Hematopoietic multipotent progenitor cell treated with erythropoietin and hydrocortisone succinate and interleukin-3 and kit ligand, for 4 days (in vitro differentiated cells): ENCODE measurements at places on chromosomes 7 and 10.
A peak's percentile ranks its signal among the peaks of the same experiment; 100 is the strongest.

GRCh38 chr10:116026315-116026714 is 246.7 kb downstream of the GFRA1 start:
- DNase-seq, result no peak

- no peak for DNase-seq
These were observed 197.5 kb downstream of the C7orf25 start for GRCh38 chr7:42714356-42714755.

GRCh38 chr10:45608052-45608451 is 64.5 kb downstream of the ZFAND4 start:
- no peak for DNase-seq

- DNase-seq, result peak; percentile 19
These were observed 34.9 kb upstream of the STEAP1 start for GRCh38 chr7:90119178-90119971.

DNA sequence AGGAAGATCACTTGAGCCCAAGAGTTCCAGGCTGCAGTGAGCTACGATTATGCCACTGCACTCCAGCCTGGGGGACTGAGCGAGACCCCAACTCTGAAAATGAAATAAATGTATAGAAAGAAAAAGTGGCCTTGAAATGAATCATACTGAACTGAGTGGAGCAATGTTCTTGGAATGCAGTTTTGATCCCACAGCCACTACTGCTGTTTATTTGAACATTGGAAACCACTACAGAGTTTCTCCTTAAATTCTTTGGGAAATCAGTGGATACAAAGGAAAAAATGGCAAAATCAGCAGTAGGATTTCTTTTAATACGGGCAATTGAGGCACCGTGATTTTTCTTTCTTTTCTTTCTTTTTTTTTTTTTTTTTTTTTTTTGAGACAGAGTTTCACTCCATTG is 637.4 kb downstream of the GALNT17 start:
- DNase-seq, result no peak

DNA sequence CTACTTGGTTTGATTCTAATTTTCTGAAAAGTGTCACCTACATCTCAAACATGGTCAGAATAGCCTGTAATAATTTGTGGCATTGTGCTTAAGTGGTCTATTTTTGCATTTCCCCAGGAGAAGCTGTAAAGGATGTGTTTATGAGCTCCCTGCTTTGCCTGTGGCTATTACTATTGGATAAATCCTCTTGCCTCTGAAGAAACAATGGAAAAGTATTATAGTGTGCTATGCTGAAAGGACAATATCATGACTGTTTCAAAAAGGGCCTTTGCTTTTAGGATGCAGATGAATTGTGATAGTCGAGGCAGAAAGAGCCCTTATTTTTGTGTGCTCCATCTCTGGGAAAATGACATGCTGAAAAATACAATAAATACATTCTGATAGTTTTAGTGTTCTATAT is 94.1 kb upstream of the ARMC3 start:
- no peak for DNase-seq

- no peak for DNase-seq
These were observed 399.7 kb upstream of the MKI67 start for GRCh38 chr10:128525936-128526335.

- DNase-seq, result no peak
These were observed 1080.9 kb downstream of the SORCS1 start for GRCh38 chr10:106083572-106083971.

DNA sequence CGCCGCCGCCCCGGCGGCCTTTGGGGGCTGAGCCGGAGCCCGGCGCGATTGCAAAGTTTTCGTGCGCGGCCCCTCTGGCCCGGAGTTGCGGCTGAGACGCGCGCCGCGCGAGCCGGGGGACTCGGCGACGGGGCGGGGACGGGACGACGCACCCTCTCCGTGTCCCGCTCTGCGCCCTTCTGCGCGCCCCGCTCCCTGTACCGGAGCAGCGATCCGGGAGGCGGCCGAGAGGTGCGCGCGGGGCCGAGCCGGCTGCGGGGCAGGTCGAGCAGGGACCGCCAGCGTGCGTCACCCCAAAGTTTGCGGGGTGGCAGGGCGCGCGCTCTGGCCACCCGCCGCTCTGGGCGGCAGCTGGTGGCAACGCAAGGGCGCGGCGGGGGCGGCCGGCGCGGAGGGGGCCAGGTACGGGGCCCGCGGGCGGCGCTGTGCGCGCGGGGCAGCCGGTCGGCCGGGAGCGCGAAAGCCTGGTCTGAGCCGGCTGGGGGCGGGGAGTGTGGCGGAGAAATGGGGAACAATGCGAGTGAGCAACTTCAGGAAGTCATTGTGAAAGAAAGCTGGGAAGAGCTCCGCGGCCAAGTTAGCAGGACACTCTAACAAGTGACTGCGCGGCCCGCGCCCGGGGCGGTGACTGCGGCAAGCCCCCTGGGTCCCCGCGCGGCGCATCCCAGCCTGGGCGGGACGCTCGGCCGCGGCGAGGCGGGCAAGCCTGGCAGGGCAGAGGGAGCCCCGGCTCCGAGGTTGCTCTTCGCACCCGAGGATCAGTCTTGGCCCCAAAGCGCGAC is at the start of gene IKZF1:
TSS of gene IKZF1 (plus strand) at position 588 of the 782 bp plus-strand sequence. CDS start 14,346 bp downstream, outside the sequence.
- DNase-seq, result peak; percentile 95

DNA sequence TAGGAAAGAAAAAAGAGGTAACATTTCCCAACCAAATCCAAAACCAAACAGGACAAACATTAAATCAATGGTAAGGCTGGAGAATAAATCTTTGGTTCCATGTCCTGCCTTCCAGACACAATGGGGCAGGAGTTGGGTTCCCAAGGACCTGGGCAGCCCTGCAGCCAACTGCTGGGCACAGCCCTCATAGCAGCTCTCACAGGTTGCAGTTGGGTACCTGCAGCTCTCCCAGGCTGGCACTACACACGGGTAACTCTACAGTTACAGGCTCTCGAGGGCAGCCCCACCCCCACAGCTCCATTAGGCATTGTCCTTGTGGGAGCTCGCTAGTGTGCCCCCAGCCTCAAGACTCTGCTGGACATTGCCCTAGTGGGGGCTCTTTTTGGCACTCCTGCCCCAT is 7.5 kb downstream of the GRB10 start:
- no peak for DNase-seq

DNA sequence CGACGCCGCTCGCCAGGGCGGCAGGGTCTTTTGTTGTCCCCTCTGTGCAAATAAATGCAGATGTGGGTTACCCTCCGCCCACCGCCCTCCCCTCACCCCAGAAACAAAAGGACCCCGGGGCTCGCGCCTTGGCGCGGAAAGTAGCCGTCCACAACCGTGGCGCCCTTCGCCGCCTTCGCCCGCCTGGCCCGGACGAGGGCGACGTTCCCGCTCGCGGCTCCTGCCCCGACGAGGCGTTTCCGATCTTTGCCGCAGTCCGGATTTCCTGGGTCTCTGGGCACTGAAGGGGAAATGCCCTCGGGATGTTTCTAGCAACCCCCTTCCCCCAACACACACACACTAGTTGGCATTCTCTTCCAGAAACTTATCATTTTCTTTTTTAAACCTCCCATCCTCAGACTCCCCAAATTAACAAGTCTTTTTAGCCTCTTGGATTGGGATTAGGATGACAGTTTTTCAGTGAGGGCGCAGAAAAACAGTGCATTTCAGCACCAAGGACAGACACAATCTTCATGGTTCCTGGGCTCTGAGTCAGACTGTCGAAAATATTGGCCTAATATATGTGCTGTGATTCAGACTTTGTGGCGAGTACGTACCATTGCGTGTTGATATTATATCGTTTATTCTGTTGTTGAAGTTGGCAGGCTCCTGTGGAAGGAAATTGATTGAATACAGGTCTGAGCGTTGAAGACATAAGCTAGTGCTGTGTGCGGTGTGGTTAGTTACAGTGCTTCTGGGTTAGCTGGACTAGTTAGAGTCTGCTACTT is 771 bp downstream of the PHYHIPL start:
- peak; percentile 36 for DNase-seq

- DNase-seq, result no peak
These were observed 132.2 kb downstream of the USP6NL start for GRCh38 chr10:11479300-11479699.

GRCh38 chr10:67772894-67773511 is 65.0 kb downstream of the DNAJC12 start:
- DNase-seq, result peak; percentile 82

GRCh38 chr10:34585422-34586112 is 229.5 kb downstream of the PARD3 start:
- no peak for DNase-seq

GRCh38 chr7:54783952-54784351 is 24.9 kb upstream of the SEC61G start:
- DNase-seq, result no peak

DNA sequence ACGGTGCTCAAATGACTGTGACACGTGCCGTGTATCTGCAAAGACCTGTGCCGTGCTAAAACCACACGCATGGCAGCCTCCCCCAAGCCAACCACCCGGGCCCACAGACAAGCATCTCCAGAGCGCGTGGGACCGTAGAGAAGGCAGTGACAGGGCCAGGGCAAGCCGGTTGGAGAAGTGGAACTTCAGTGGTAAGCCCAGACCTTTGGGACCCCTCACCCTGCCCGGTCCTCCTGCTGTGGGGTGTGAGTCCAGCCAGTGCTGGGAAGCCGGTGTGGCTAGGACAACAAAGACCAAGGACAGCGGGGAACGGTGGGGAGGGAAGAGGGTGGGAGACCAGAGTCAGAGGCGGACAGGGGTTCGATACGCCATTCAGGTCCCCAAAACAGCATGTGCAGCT is 476.2 kb downstream of the DNAJB6 start:
- DNase-seq, result no peak

DNA sequence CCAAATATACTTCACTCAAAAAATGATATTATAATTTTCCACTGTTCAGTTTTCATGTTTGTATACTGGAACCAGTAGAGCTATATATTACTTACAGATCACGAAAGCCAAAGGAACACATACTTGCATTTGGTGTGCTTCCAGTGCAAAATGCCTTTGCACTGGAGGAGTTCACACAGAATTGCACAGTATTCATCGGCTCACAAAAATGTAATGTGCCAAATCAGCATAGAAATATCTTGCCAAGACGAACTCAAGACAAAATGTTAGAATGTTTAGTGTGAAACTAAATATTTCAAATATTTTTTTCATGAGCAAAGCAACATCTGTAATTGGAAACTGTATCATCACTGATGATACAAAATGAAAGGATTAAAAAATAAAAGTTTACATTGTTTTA is 646.2 kb upstream of the SEMA3D start:
- DNase-seq, result no peak

- DNase-seq, result peak; percentile 90
These were observed 73.8 kb downstream of the RBM20 start for GRCh38 chr10:110717781-110718589.

DNA sequence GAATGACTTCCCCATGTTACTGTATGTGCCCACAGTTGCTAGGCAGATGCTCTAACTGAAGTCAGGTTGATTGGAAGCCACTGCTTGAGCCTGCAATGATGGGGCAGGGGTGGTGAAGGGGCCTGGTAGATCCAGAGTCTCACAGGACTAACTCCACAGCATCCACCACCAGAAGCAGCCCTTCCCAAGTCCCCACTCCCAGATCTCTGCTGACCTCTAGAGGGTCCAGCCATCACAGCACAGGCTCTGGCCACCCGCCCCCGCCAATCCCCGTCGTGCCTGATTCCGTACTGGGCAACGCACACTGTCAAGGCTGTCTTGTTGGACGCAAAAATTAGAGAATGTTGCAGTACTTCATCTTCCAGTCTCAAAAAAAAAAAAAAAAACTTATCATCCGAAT is 136.8 kb upstream of the PDE1C start:
- no peak for DNase-seq

- no peak for DNase-seq
These were observed 390.9 kb downstream of the GATA3 start for GRCh38 chr10:8445353-8445752.

GRCh38 chr7:115724400-115725056 is 306.0 kb downstream of the TFEC start:
- DNase-seq, result no peak

DNA sequence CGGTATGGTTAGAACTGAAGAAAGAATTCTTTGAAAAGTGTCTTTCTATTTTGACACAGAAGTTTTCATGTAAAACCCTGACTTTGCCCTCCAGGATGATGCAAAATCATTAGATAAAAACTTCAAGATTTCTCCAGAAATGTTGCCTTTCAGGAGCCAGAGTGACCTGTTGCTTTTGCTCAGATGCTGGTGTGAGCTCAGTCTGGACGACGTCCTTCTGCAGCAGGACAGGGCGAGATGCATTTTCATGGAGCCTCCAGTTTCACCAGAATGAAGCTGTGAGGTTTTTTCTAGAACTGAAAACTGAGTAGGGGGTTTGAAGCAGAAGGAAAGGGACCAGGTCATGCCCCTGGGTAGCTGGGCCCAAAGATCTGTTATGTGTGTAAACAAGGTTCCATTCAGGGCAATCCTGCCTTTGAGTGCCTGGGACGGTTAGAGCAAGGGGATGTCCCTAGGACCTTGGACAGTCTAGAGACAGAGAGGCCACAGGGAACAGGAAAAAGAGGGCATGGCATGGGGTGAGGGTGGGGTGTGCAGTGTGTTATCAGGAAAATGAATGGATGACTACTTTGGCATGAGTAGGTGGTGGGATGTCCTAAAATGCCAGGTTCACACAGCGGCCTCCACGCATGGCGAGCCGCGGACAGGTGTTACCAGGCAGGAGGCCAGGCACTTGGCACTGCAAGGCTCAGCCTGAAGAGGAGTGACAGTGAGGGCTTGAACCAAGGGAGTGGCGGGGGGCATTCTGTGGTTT is 356.3 kb downstream of the CXCL12 start:
- no peak for DNase-seq

DNA sequence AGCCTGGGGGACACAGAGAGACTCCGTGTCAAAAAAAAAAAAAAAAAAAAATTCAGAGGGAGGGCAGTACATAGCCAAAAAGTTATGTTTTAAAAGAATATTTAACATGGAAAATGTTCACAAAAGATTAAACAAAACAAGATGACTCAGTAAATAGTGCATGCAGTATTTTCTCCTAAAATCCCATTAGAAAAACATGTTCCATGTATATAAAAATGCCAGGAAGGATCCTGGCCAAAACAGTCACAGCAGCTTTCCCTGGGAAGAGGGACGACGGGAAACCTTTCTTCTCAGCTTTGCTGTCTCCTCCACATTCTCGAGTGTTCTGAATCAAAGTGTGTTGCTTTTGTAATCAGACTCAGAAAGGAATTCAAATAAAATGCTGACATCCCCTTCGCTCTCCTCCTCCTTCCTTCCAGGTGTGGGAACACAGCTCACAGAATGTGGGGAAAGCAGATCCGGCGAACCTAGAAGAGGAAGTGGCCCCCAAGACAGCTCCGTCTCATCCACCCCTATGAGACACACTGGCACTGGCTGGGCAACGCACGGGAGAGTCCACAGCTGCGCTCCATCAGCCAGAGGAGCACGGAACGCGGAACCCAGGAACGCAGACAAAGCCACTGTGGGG is 139.4 kb downstream of the MAD1L1 start:
- no peak for DNase-seq

- DNase-seq, result peak; percentile 40
These were observed 23.9 kb upstream of the ADAMTS14 start for GRCh38 chr10:70648427-70648826.

DNA sequence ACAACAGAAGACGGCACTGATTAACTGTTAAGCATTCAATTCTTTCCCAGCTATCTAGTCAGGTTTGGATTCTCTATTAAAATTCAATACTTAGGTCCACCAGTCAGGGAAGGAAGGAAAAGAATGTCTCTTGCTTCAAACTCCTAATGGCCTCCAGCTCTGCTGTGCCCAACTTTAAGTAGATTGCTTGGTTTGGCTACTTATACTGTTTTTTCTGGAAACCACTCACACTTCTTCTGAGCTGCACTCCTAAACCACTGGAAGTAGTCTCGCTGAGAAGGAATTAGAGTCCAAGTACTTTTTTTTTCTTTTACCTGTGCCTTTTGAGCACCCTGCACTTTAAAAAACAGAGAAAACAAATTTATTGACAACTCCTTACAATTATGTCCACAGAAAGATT is 26.7 kb upstream of the COL1A2 start:
- DNase-seq, result no peak
